Stimulated activated CD8-positive, alpha-beta memory T cell treated with anti-CD3 and anti-CD28 coated beads, Interleukin-12 subunit alpha, Interleukin-12 subunit beta, amount 100 ng/mL, for 1 hour (primary cell): ENCODE measurements at places on chromosomes 13 and 19.

GRCh38 chr19:55454787-55455243 is 6.6 kb downstream of the ISOC2 start:
- DNase-seq: no peak

DNA sequence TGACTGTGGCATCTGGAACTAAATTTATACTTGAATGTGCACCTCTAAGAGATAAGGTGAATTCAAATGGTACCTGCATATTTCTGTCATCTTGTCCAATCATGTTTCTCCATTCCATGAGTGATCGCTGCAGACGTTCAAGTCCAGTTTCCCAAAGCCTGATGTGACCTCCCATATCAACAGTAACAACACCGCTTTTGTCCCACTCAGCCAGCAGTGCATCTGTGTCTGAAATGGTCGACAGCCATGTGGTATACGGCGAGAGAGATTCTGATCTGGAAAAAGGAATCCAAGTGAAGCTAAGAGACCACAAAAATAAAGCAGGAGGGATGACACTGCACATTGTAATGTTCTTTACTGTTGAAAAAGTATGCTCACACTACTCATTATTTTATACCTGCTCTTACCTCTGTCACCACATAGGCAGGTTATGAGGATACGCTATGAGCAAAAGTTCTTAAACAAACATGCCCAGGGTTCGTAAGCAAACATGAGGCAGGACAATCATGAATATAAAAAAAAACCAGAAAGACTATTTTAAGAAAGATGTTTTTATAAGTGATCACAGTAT is 213.6 kb downstream of the RGCC start:
- no peak for DNase-seq

DNA sequence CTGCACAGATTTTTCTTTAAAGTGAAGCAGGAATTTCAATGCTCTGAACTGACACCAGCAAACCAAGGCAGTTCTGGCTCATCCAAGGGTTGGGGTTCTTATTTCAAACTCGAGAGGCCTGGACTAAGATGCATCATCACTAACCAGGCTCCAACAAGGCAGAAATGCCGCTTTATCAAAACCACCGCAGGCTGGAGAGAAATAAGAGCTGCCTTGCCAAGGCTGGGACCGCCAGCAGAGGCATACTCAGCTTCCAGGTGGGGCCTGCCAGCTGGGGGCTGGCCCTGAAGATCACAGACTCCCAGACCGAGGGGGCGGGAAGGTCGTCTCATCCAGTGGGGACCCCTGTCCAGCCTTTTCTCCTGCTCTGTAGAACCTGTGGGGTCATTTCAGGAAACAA is 37.4 kb upstream of the GAS6 start:
- DNase-seq: no peak

GRCh38 chr19:41910992-41911888 is 17.0 kb downstream of the ERFL start:
- DNase-seq: no peak

- DNase-seq: no peak
Measured at GRCh38 chr13:99471221-99472121, 29.8 kb upstream of the TM9SF2 start.

- DNase-seq: no peak
Measured at GRCh38 chr13:52067237-52067636, 42.7 kb downstream of the UTP14C start.
